ENCODE measurements at places on chromosomes 3 and 15.

DNA sequence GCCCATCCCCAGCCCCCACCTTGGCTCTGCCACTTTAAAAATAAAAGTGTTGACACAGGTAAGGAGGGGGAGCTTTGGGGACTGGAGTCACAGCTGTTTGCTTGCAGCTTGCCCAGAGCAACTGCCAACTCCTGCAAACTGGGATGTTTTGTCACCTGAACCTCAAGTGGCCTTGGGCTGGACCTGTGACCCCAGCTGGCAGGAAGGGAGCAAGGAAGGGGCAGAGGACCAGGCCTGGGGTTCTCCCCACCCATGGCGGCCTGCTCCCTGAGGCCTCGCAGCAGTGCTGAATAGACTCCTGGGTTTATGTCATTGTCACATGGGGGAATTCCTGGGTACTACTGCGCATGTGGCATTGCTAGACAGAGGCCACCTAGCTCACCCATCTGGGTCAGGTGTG lies 246.9 kb upstream of the TLE3 start:
- DNase-seq = no peak

DNA sequence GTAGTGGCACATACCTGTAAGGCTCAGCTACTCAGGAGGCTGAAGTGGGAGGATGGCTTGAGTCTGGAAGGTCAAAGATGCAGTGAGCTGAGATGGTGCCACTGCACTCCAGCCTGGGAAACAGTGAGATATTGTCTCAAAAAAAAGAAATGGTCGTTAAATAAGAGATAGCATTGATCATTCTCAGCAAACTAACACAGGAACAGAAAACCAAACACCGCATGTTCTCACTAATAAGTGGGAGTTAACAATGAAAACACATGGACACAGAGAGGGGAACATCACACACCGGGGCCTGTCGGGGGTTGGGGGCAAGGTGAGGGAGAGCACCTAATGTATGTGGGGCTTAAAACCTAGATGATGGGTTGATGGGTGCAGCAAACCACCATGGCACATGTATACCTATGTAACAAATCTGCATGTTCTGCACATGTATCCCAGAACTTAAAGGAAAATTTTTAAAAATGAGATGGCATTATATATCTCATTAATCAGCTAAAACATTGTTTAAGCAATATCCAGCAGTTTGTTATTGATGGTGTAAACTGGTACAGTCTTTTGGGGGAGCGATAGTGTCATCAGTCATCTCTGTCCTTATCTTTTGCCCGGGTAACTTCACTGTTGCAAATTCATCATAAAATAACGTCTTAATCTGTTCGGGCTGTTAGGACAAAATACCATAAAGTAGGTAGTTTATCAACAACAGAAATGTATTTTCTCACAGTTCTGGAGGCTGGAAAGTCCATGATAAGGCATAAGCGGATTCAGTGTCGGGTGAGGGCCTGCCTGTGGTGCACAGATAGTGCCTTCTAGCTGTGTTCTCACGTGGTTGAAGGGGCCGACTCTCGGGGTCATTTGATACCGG lies 1.7 kb upstream of the MAN2A2 start:
- no peak for DNase-seq

- DNase-seq = no peak
Measured at GRCh38 chr3:112651516-112651915, 10.6 kb upstream of the CCDC80 start.

DNA sequence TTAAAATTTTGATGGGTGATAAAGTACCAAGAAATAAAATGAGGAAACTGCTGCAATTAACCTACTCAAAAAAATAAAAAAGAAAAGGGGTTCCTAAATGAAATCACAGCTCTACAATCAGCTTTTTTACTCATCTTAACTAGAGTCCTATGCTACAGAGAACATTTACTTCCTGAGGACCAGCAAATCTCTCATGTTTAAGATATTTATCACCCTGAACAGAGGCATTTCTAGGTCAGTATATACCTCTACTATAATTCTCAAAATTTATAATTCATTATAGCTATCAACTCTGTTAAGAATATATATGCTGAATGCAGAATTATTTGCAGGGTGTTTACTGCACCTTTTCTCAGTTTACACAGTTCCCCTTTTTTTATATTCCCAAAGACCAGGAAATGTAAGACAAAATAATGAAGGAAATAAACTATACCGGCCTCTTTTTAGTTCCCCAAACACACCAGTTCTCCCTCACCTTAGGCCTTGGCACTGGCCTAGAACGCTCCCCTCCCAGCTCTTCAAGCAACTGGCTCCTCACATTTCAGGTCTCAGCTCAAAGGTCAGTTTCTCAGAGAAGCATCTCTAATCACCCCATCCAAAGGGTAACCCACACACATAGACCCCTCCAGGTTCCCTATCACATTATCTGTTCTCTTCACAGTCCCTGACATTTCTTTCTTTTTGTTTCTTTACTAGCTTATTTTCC lies 71.1 kb downstream of the LRRFIP2 start:
- DNase-seq = no peak

- no peak for DNase-seq
Measured at GRCh38 chr3:143252931-143253330, 133.4 kb downstream of the CHST2 start.
